ENCODE measurements at places on chromosomes 6 and 20. TPM values are rescaled to one million over a fixed set of nuclear protein-coding genes. Genes with fewer than 3 reads are reported as not detected.

EYS gene
- 0.10 TPM for polyA plus RNA-seq

COL9A1 gene
- not detected for polyA plus RNA-seq

CST5 gene
- not detected for polyA plus RNA-seq

DZANK1 gene
- 1.6 TPM for polyA plus RNA-seq

FLRT3 gene
- polyA plus RNA-seq = 2.4 TPM

MANEA gene
- polyA plus RNA-seq = 12.3 TPM

KCNQ2 gene
- polyA plus RNA-seq = not detected

DNA sequence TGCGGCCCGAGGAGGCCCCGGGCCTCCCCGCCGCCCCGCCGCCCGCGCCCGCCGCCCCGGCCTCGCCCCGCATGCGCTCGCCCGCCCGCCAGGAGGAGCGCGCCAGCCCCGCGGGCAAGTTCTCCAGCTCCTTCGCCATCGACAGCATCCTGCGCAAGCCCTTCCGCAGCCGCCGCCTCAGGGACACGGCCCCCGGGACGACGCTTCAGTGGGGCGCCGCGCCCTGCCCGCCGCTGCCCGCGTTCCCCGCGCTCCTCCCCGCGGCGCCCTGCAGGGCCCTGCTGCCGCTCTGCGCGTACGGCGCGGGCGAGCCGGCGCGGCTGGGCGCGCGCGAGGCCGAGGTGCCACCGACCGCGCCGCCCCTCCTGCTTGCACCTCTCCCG is 1.5 kb downstream of the FOXQ1 start:
- peak; percentile 30 for DNase-seq

DNA sequence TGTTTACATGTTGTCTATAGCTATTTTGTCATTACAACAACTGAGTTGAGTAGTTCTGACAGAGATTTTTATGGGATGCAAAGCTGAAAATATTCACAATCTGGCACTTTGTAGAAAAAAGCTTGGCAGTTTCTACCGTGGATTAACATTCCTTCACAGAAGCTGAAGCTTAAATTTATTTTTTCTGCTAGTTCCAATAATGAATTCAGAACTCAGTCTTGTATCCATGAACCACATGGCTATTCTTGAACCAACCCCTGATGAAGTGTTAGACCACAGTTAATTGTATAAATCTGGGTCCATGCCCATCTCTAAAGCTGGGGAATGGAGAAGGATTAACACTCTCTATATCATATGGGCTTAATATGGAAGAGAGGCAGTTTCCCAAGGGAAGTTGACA is 743.8 kb upstream of the FLRT3 start:
- DNase-seq = no peak

GRCh38 chr6:84392261-84392660 is 164.8 kb upstream of the CEP162 start:
- no peak for DNase-seq

DNA sequence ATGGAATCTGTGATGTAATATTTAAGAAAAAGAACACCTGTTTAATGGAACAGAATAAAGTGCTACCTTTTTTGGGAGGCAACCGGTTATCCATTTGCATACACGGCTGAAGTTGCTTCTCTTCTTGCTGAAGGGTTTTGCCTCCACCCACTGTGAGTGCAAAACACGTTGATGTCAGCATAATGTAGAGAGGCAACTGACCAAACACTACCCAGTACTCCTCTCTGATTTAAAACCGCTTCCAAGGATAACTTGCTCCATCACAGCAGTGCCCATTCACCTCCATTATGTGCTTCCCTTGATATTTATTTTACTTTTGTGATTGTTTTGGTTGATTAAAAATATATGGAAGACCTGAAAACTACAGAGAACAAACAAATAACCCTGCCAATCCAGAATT is 1.4 kb downstream of the SLC17A1 start:
- no peak for DNase-seq

GRCh38 chr20:11917663-11918062 is at the start of gene BTBD3:
Gene BTBD3 (plus strand): TSS chr20:11917893. CDS start chr20:11918276, 383 bp downstream.
- DNase-seq = peak; percentile 64

DNA sequence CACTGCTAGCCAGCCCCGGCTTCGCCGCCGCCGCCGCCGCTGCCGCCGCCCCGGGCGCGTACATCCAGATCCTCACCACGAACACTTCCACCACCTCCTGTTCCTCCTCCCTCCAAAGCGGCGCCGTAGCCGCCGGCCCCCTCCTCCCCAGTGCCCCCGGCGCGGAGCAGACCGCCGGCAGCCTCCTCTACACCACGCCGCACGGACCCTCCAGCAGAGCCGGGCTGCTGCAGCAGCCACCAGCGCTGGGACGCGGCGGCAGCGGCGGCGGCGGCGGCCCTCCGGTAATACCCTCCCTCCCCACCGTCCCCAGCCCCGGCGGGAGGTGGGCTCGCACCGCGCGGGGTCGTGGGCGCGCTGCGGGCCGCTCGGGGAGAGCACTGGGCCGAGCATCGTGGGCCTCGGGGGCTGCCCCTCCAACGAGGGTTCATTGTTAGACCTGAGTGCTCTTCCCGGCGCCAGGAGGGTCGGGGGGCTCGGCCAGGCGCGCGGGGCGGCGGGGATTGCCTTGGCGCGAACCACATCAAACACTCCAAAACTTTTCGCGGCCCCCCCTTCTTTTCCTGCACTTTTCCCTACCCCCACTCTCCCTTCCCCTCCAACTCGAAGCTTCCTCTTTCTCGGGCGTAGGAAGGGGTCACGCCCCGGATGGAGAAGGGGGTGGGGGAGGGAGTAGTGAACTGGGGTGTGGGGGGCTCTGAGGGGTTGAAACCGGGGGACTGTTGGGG is 827 bp downstream of the E2F3 start:
- DNase-seq = peak; percentile 65

DNA sequence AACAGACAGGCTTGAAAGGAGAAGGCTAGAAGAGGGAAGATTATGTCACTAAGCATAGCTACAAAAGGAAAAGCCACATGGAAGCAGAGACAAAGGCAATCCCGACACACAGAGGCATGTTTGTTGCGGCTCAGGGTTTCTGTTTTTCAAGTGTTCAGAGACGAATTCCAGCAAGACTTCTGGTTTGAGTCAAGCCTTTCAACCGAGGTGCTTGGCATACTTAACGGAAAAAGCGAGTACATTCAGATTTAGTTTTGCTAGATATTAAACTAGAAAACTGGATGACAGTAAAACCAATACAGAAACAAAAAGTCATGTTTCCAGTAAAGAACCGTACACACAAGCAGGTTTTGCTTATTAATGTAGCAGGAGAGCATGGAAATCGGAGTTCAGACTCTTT is 27.2 kb downstream of the MCUR1 start:
- peak; percentile 67 for DNase-seq

DNA sequence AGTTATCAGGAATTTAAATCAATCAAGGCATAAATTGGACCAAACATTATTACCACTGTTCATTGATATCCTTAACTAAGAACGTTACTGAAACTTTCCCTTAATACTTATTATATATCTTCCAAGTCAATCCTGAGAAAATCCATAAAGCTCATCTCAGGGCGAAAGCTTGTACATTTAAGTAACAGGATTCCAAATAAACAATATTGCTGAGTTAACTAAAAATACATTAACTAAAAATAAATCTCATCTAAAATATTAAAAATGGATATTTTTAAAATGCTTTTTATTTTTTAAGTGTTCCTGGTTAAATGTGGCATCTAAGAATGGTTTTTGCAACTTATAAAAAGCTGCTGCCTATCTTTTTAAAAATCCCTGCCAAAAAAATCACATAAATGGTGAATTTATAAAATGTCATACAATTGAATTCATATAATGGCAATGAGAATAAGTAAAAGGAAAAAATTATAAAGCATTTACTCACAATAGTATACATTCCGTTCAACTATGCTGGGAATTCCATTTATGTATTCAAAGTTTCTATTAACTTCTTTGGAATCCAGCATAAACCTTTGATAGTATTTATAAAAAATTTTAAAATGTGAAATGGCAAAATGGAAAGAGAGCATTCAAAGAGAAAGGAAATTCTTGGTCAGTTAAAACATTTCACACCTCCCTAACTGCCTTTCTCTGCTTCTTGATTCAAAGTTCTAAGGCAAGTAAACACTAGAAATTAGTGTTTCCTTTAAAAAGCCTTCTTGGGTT is 20.8 kb upstream of the GMDS start:
- DNase-seq = peak; percentile 12

DNA sequence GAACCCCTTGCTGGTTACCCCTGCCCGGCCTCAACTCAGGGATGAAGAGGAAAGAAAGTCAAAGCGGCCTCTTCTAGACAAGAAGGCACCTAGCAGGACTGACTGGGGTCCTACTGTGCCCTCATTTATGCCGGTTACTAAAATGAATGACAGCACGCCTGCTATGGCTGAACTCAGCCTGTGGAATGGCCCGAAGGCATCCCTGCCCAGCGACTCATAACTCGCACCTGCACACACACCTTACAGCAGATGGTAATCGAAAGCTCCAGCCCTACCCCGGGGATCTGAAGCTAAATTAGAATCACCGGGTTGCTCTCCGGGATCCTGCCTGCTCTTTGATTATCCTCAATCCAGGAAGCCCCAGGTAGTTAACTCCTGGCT is 747 bp upstream of the TXNDC5 start:
- no peak for DNase-seq

GRCh38 chr20:47031004-47031403 is 136.4 kb downstream of the EYA2 start:
- no peak for DNase-seq

DNA sequence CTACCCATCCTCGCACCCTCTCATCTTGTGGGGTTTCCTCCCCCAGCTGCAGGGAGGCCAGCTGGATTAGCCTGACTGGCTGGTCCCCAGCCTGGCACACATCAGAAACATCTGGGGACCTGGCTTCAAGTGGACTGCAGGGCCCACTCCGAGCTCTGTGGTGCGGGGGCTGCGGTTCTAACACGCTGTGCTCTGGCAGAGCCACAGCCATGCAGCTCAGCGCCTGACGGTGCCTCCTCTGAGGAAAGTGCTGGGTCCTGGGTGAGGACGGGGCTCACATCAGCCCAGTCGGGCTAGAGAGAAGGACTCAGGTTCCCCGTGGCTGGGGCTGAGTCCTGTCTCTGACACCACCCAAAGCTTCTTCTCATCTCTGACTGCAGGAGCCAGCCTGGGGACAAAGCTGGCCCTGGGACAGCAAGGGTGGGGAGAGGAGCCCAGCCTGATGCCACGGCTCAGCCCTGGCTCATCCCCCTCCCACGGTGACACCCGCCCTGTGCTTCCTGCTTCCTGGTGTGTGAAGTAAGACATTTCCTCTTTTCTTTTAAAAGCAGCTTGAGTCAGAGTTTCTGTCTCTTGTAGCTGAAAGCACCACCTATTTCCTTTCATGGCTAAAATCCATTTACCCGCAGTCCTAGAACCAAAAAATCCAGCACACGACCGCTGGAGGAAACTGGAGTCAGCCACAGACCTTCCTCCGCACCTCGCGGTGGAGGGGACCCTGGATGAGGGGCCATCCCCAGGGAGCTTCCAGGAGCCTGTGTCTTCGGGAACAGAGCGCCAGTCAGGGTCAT is 127.4 kb upstream of the AFDN start:
- DNase-seq = peak; percentile 31

DNA sequence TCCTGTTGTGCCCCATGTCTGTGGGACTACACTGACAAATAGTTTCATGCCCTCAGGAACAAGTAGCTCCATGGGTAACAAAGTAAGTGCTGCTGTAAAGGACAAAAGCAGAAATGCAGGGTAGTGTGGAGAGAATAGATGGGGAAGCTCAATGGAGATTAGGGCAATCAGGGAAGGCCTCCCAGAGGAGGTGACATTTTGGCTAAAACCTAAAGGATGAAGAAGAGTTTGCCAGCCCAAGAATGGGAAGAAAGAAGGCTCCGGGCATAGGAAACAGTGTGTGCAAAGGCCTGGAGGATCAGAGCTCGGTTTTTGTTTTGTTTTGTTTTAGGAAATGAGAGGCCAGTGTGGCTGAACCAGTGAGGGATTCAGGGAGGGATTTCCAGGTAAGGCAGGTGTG is 43.6 kb upstream of the FAM83D start:
- DNase-seq = no peak

DNA sequence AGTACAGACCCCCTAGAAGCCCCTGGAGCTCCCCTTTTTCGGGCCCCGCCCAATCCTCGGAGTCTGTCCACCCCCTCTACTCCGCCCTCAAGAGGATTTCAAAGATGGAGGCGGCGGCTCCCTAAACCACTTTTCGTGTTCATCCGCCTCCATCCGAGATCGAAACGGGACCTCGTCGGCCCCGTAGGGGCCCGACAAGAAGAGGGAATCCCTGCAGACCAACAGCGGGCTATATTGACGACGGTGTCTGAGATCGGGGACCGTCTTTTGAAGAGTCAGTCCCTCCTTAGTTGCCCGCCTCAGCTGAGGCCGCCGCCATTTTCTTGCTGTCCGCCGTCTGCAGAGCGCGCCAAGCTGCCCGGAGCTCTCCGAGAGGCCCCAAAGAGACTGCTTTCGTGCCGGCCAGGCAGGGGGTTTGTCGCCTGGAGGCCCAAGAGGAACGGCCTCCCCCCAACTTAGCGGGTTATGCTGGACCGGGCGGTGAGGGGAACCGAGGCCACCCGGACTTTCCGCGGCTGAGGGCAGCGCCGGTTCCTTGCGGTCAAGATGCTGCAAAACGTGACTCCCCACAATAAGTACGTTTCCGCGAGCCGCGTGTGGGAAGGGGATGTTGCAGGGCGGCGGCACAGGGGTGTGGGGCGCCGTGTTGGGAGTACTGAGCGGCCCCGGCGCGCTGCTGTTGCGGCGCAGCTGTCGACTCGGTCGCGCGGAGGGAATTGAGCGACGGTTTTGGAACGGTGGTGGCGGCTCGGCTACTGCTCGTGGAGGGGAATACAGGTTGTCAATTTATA is 4.2 kb downstream of the BRD2 start:
- peak; percentile 57 for DNase-seq

- DNase-seq = no peak
Measured at GRCh38 chr6:74967821-74968220, 238.0 kb downstream of the COL12A1 start.

DNA sequence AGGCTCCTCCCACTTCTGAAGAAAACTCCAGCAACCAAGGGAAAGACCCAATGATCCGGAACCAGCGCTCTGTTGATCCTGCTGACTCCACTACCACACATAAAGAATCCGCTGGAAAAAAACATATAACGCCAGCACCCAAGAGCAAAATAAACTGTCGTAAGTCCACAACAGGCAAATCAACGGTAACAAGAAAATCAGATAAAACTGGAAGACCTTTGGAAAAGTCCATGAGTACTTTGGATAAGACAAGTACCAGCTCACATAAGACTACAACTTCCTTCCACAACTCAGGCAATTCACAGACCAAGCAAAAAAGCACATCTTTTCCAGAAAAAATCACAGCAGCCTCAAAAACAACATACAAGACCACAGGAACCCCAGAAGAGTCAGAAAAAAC is 8.0 kb downstream of the MUCL3 start:
- DNase-seq = no peak

- peak; percentile 14 for DNase-seq
Measured at GRCh38 chr20:4985658-4986057, 15.7 kb downstream of the SLC23A2 start.
